ENCODE measurements at places on chromosomes 6 and 20.

GRCh38 chr20:35369804-35370203, 42.0 kb downstream of the UQCC1 start:
- DNase-seq, result no peak

DNA sequence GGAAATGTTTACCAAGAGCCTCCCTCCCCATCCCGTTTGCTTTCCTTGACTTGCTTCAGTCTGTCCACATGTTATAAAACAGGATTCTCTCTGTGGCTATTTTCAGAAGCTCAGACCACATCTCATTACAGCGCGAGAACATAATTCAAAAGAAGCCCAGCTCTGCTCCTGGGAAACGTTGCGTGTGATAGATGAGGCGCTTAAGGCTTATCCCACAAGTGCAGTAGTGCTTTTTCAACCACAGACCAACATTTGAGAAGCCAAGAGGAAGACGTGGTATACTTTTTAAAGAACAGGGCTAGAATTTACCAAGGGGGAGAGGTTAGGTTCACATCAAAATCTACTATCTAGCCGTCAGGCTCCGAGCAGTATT, 239.5 kb downstream of the SLC24A3 start:
- DNase-seq, result no peak

- DNase-seq, result no peak
Measured at GRCh38 chr20:61694682-61695081, 371.0 kb downstream of the TAF4 start.

DNA sequence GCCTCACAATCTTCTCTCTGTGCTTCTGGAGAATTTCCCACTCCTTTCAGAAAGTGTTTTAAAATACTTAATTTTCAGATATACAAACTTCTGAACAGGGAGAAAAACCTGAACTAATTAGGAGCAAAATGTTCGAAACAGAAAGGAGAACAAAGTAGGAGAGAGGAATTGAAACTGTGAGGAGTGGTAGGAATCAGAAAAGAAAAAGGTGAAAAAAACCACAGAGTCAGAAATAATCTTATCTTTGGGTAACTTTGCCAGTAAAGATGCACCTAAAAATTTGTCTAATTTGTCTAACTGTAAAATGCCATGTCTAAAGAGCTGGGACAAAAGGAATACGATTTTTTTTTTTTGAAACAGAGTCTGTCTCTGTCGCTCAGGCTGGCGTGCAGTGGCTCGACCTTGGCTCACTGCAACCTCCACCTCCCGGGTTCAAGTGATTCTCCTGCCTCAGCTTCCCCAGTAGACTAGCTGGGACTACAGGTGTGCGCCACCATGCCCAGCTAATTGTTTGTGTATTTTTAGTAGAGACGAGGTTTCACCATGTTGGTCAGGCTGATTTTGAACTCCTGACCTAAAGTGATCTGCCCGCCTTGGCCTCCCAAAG, 4.7 kb upstream of the RIPOR2 start:
- DNase-seq, result no peak

- no peak for DNase-seq
Measured at GRCh38 chr6:170289180-170289931, 1.5 kb downstream of the DLL1 start.

GRCh38 chr6:24522228-24523176, 27.7 kb downstream of the ALDH5A1 start:
- no peak for DNase-seq

Measured in SW 1271 (cell line).